Fibroblast of lung (primary cell): ENCODE measurements at places on chromosomes 2 and 18. TPM values are rescaled to one million over a fixed set of nuclear protein-coding genes. Genes with fewer than 3 reads are reported as not detected.

Gene TMEM169
- 0.26 and 0.50 TPM in 2 replicates for total RNA-seq

Gene REG1B
- total RNA-seq: not detected in 2 replicates

Gene CTNNA2
- total RNA-seq: not detected in 2 replicates

Gene ANKRD29
- total RNA-seq: 4.1 and 6.9 TPM in 2 replicates

Gene GKN2
- total RNA-seq: not detected in 2 replicates

Gene FAM237A
- total RNA-seq: not detected in 2 replicates

GRCh38 chr2:26619521-26619951, 21.6 kb downstream of the CIB4 start:
- DNase-seq: no peak
- H3K27ac ChIP-seq: no peak overlapping the region
- peaks cover 4% of the 10 kb centered on the region for H3K4me1 ChIP-seq
- no peaks in the 10 kb centered on the region for H3K36me3 ChIP-seq

- H3K27ac ChIP-seq: no peak overlapping the region
- H3K27me3 ChIP-seq: peaks cover 6% of the 10 kb centered on the region
- H3K4me3 ChIP-seq: no peak overlapping the region
- H3K4me1 ChIP-seq: no peaks in the 10 kb centered on the region
These were observed 104.8 kb upstream of the TGFA start for GRCh38 chr2:70658476-70658875.

- peaks cover 15% of the 10 kb centered on the region for H3K4me1 ChIP-seq
- H3K27ac ChIP-seq: no peak overlapping the region
- no peaks in the 10 kb centered on the region for H3K27me3 ChIP-seq
- no peaks in the 10 kb centered on the region for H3K36me3 ChIP-seq
- no peak overlapping the region for H3K4me3 ChIP-seq
- peak; percentile 79 for DNase-seq
These were observed 24.1 kb downstream of the EIF2AK3 start for GRCh38 chr2:88603146-88603545.

- DNase-seq: peak; percentile 73
- no peaks in the 10 kb centered on the region for H3K4me1 ChIP-seq
- H3K27me3 ChIP-seq: no peaks in the 10 kb centered on the region
- no peak overlapping the region for H3K4me3 ChIP-seq
These were observed 32.9 kb downstream of the OSBPL6 start for GRCh38 chr2:178227187-178227586.

DNA sequence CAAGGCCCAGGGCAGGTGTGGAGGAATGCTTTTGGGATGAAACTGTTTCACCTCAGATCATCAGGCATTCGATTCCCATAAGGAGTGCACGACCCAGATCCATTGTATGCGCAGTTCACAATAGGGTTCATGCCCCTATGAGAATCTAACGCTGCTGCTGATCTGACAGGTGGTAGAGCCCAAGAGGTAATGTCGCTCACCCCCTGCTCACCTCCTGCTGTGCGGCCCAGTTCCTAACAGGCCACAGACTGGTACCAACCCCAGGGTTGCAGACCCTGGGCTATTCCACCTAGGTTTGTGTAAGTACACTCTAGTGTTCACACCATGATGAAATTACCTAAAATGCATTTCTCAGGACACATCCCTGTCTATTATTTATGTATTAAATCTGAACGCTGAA, 72.5 kb downstream of the COPS8 start:
- H3K27me3 ChIP-seq: no peaks in the 10 kb centered on the region
- no peak overlapping the region for H3K27ac ChIP-seq
- no peak for DNase-seq
- H3K36me3 ChIP-seq: no peaks in the 10 kb centered on the region
- H3K4me3 ChIP-seq: no peak overlapping the region

DNA sequence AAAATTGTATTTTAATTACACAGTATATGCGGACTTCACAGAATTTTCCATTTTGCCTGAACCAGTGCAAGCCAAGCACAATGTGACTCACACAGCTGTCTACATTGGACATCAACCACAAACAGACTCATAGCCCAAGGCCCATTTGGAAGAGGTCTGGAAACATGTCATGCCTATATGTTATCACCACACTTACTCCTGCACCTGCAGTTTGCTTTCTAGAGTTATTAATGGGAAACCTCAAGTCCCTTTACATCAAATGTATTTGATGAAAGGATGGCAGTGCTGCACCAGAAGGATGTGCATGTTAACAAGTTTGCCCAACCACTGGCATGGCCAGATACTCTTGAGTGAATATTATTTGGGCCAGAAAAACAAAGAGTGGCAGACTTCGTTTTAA, 548.9 kb upstream of the CDH2 start:
- H3K27me3 ChIP-seq: no peaks in the 10 kb centered on the region
- H3K4me1 ChIP-seq: no peaks in the 10 kb centered on the region
- peak; percentile 87 for DNase-seq
- H3K27ac ChIP-seq: no peak overlapping the region
- no peak overlapping the region for H3K4me3 ChIP-seq

DNA sequence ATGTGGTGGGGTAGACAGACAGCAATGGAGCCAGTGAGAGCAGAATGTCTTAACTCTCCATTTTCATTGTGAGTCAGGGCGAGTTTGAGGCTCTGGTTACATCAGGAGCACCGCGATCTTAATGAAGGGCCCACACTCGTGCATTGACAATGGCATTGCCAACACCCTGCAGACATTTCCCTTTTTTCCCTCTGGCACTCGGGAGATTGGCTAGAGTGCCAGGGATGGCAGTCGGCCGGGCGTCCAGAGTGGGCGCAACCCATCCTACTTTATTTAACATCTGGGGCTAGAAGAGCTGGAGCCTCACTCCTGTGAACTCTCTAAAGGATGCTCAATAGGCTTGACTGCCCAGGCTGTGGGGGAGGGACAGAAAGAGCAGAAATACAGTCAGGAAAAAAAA, 9.7 kb downstream of the PROKR1 start:
- no peaks in the 10 kb centered on the region for H3K36me3 ChIP-seq
- H3K27ac ChIP-seq: no peak overlapping the region
- H3K4me3 ChIP-seq: no peak overlapping the region
- peak; percentile 16 for DNase-seq
- no peaks in the 10 kb centered on the region for H3K27me3 ChIP-seq

DNA sequence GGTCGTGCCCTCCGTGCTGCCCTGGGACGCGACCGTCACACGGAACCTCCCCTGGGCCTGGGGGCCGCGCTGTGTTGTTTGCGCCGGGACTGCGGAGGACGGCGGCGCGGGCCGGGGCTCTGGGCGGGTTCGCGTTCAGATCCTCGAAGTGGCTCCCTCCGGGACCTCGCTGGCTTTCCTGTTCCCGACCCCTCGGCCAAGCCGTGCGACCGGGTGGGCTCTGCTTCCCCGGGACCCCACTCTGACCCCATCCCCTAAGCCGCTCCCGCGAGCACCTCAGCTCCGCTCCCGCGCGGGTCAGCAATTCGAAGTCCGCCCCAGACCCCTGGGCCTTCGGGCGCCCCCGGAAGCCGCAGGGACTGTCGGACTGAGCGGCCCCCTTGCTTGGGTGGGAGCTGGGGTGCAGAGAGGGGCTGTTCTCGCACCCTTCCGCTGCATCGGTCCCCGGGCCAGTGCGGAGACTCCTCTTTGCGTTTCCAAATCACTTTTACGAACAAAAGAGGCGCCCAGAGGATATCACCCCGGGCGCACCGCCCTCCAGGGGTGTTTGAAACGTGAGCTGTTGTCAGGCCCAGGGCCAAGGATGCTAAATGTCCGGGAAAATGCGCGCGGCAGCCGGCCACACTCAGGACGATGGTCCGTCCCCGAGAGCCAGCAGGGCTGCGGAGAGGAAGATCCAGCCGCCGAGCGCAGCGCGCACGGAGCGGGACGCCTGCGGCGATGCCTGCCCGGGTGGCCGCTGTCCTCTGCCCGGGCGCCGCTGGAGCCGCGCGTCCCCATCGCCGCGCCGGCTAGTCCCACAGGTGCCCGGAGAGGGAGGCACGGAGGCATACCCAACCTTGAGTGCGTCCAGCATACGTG, 73.5 kb downstream of the ZCCHC2 start:
- peak overlapping the region; percentile 22 for H3K4me3 ChIP-seq
- H3K27ac ChIP-seq: no peak overlapping the region
- H3K27me3 ChIP-seq: peaks cover 33% of the 10 kb centered on the region
- no peaks in the 10 kb centered on the region for H3K36me3 ChIP-seq
- no peaks in the 10 kb centered on the region for H3K4me1 ChIP-seq

GRCh38 chr2:73830871-73831401, 2.2 kb downstream of the STAMBP start:
- H3K27me3 ChIP-seq: no peaks in the 10 kb centered on the region
- peaks cover 2% of the 10 kb centered on the region for H3K36me3 ChIP-seq
- H3K27ac ChIP-seq: no peak overlapping the region
- DNase-seq: peak; percentile 99
- H3K4me3 ChIP-seq: no peak overlapping the region

DNA sequence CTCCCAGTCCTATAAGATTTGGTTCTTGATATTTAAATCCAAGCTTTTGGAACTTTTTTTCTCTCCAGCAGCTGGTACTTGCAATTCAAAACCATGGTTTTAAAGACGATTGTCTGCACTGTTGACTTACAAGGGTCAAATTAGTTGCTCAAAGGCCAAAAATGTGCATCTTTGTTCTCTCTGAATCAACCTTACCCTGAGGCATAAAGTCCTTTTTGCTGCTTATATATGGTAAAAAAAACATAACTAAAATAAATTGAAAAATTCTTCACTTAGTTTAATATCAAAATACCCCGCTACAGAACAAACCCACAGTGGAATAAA, 592.7 kb downstream of the XIRP2 start:
- H3K27me3 ChIP-seq: no peaks in the 10 kb centered on the region
- no peaks in the 10 kb centered on the region for H3K4me1 ChIP-seq
- H3K4me3 ChIP-seq: no peak overlapping the region

DNA sequence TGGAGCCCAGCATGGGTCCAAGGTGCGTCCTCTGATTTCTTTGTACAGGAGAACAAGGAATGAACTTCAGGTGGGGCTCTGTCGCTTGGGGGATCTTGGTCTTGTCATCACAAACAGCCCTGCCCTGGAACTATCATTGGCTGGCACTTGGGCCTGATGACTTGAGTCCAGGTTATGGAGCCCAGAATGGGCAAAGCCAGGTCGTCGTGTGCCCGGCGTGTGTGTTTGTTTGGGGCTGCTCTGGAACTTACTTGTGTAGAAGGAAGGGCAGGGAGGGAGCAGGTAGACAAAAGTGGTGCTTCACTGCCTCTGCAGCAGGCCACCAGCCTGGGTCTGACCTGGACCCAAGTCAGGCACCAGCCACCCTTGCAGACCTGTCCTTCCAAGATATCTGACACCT, 306.3 kb upstream of the HS6ST1 start:
- H3K4me1 ChIP-seq: peaks cover 10% of the 10 kb centered on the region
- no peak overlapping the region for H3K27ac ChIP-seq
- peaks cover 4% of the 10 kb centered on the region for H3K27me3 ChIP-seq
- H3K36me3 ChIP-seq: no peaks in the 10 kb centered on the region
- no peak overlapping the region for H3K4me3 ChIP-seq
